Thyroid gland (tissue), 4 donors: ENCODE measurements at places on chromosomes 2 and 18.

- no peak for DNase-seq
Observed at GRCh38 chr2:178426388-178426787, 24.6 kb downstream of the PRKRA start.

DNA sequence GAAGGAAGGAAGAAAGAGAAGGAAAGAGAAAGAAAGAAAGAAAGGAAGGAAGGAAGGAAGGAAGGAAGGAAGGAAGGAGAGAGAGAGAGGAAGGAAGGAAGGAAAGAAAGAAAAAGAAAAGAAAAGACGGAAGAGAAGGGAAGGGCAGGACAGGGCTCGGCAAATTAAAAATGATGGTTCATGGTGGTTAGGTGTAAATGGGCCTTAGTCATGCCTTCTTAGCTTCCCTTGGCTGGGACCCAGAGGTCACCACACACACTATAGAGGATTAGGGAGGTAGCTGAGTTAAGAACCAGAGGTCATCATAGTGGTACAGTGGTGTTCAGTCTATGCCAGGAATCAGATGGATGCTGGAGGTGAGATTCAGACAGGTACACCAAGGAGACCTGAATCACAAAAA, 9.3 kb upstream of the ATL2 start:
- no peak for DNase-seq

- peak; percentile 54 for DNase-seq
Observed at GRCh38 chr2:150043172-150043500, 444.3 kb downstream of the RND3 start.

GRCh38 chr2:65429786-65430602, 2.4 kb downstream of the SPRED2 start:
- peak; percentile 64 for DNase-seq

GRCh38 chr2:31256611-31257382, 22.8 kb downstream of the EHD3 start:
- DNase-seq = no peak

DNA sequence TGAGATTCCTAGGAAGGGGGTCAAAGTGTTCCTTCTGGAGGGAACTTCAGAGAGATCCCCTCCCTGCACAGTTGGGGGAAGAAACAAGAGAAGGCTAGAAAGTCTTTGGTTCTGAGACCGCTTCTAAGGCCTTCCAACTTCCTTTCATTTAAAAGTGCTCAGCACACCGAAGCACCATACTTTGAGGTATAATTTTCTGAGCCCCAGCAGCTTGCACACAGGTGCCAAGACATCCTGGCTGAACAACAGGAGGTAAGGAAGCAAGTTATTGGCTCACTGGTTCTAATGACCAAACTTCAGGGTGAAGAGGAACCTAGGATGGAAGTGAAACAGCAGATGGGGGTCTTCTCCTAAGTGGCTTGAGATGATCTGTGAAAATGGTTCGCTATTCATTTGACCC, 19.2 kb downstream of the TMEM177 start:
- DNase-seq = no peak
